ENCODE measurements at places on chromosomes 11 and 22.

GRCh38 chr11:27209562-27210005 lies 153.4 kb downstream of the CCDC34 start:
- peak; percentile 76 for DNase-seq

DNA sequence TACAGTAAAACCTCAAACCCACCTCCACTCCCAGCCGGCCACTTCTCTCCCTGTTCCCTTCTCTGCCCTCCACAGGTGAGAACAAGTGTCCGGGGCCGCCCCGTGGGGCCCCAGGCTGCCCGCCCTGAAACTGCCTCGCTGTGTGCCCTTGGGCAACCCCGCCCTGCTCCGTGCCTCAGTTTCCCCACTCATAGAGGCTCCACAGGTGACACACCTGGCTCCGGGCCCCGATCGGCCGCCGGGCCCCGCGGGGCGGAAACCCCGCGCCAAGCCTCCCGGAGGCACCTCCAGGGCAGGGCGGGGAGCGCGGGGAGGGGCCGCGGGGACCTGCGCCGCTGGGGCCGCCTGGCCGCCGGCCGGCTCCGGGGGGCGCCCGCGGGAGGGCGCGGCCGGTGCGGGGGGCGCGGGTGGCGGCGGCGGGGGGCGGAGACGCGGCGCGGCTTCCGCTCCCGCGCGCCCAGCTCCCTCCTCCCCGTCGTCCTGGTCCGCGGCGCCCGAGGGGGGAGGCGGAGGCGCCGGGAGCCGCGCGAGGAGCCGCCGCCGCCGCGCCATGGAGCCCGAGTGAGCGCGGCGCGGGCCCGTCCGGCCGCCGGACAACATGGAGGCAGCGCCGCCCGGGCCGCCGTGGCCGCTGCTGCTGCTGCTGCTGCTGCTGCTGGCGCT lies at the start of gene LRP5:
LRP5 (plus strand) TSS at position 475 of the 663 bp plus-strand sequence; CDS start at position 599, 124 bp downstream.
- no peak for DNase-seq

- DNase-seq: no peak
Observed at GRCh38 chr22:29719899-29720645, at the start of gene CABP7. Gene CABP7, plus strand, starts transcription at chr22:29720003. Its CDS starts 422 bp downstream, at chr22:29720425.

DNA sequence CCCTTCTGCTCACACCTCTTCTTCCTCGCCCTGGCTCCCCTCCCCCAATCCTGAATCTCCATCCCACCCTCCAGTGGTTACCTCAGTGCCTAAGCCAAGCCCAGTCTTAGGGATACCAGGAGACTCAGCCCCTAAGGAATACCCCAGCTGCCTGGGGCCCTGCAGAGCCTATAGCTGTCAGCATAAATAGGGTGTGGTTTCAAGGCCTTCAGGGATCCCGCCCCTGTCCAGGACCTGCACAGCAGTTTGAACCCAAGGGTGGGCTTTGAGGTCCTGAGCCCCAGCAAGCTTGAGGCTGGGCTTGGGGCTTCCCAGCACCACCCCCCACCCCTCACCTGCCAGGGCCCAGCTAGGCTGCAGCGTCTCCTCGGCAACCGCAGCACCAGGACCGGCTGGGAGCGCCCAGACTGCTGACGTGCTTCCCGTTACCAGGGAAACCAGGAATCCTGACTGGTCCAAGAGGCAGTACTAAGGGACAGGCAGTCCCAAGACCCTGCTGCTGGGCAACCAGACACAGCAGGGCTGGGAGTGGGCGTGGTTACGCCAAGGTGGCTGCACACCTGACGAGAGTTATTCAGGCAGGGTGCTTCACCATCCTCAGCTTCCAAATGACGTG lies 13.7 kb downstream of the APBB1 start:
- no peak for DNase-seq

- DNase-seq: no peak
Observed at GRCh38 chr11:119091966-119092879, 7.5 kb downstream of the HMBS start.

- no peak for DNase-seq
Observed at GRCh38 chr11:76277298-76278175, 71.2 kb upstream of the WNT11 start.

- DNase-seq: no peak
Observed at GRCh38 chr22:46353483-46354105, 18.1 kb downstream of the TRMU start.

GRCh38 chr11:65121865-65122696 lies at the start of the genes FAU and MRPL49:
Gene FAU, minus strand, starts transcription at chr11:65122134. Its CDS starts 321 bp downstream, at chr11:65121813.
Gene MRPL49, plus strand, starts transcription at chr11:65122321. Its CDS starts 26 bp downstream, at chr11:65122347.
- peak; percentile 97 for DNase-seq

DNA sequence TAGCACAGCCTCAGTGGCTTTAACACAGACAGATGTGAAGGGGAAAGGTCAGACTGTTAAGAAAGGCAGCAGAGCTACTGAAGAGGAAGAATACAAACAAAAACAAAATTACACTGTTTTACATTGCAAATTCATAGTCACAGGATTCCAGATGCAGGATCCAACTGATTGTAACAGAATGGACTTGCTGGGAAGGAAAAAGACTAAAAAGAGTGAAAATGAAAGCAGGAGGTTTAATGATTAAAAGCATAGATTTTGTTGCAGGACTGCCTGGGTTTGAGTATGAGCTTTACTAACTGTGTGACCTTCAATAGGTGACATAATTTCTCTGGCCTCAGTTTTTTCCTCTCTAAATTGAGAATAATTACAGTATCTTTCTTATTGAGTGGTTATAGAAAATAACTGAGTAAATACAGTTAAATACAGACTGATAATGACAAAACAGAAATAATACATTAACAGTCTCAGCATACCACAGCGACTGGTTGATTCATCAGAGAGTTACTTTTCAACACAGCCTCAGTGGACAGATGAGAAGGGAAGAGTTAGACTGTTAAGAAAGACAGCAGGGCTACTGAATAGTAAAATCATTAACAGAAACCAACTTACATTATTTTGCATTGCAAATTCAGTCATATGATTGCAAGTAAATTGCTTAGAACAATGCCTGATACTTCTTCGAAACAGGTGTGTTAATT lies 704.2 kb upstream of the TENM4 start:
- DNase-seq: no peak

DNA sequence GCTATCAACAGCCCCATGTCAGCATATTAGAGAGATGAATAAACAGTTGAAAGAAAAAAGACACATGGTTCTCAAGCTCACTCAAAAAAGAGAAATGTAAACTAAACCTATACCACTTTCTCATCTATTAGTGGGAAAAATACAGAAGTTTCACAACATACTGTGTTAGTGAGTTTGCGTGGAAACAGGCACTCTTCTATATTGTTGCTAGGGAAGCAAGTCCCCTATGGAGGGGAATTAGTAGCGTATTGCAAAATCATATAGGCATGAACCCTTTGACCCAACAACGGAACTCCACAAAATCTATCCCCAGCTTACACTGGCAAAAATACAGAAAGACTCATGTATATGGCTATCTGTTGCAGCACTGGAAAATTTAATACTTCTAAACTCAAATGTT lies 14.2 kb upstream of the RFPL2 start:
- DNase-seq: no peak

GRCh38 chr11:117936973-117937372 lies 7.8 kb upstream of the TMPRSS13 start:
- no peak for DNase-seq

GRCh38 chr22:40199852-40200251 lies 22.1 kb downstream of the TNRC6B start:
- no peak for DNase-seq

- DNase-seq: no peak
Observed at GRCh38 chr11:1675536-1676228, 21.3 kb upstream of the KRTAP5-6 start.

DNA sequence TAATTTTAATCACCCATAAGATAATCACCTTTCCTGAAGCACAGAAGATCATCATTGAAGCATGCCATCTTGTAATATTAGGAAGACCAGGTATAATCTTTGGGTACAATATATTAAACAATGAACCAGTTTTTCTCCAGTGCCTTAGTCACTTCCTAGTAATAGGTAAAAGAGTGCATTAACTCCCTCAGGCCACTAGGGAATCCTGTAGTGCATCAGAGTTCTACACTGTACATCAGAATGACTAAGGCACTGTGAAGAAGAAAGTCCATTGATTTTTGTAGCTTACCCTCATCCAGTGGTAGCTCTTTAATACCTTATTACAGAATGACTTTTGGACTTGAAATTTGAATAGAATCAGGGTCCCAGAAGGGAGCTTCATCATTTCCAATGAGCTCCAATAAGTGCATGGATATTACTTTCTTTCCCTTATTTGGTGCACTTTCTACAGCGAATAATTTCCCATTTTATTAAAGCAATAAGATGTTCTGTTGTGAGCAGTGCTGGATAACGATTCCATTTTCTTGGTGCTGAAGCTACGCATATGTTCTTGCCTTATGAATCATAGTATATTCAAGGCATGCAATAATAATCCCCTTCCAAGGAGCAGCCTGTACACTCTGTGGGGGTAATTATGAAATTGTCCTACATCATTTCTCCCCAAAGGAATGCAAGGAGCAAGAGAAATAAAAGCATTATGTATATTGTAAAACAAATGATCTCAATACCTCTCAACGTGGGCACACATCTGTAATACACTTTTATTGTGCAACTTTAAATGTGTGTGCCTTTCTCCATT lies 4.7 kb downstream of the C11orf87 start:
- no peak for DNase-seq

- DNase-seq: no peak
Observed at GRCh38 chr11:72218251-72218745, 1.7 kb downstream of the FOLR2 start.

DNA sequence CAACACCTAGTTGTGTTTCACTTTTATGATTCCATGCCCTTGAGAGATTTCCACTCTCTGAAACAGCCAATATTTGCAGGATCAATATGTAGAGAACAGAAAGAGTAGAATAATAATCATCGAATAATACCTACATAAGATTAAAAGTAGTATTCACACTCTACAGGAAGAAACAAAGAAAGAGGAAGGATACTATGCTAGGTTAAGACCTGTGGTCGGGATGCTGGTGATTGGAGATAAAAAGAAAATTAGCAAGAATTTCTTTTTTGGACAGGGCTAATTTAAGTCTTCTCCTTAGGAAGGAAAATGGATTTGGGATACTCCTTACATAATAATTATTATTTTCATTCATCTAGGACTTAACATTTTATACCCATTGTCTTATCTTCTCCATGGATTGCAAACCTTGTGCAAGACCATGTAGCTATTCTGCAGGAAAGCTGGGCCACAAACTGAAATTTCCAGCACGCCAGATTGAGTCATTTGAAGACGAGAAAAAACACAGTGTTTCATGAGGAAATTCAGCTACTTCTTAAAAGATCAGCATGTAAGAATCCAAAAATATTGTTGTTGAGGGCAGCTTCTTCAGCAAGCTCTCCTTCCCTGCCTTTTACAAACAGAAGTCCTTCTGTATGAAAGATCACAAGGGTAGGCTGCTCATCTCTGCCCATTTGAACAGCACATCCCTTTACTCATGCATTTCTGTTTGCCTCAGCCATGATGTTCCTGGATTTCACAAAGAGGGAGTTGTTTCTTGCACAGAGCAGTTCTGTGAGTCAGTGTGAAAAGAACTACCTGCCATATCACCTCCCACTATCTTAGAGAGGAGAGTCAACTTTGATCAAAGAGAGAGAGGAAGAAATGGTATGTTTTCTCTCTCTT lies 90.7 kb downstream of the FAM76B start:
- DNase-seq: no peak

GRCh38 chr11:4441515-4441914 lies 7.6 kb upstream of the OR52K2 start:
- no peak for DNase-seq

DNA sequence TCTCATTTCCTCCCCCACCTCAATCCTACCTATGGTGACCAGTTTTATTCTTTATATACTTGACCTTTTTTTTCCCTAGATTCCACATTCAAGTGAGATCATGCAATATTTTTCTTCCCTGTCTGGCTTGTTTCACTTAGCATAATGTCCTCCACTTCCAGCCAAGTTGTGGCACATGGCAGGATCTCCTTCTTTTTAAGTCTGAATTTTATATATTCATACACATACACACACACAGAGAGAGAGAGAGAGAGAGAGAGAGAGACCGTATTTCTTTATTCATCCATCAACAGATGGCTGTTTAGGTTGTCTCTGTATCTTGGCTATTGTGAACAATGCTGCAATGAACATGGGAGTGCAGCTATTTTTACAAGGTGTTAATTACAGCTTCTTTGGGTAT lies 1.4 kb downstream of the POU2AF2 start:
- DNase-seq: no peak

DNA sequence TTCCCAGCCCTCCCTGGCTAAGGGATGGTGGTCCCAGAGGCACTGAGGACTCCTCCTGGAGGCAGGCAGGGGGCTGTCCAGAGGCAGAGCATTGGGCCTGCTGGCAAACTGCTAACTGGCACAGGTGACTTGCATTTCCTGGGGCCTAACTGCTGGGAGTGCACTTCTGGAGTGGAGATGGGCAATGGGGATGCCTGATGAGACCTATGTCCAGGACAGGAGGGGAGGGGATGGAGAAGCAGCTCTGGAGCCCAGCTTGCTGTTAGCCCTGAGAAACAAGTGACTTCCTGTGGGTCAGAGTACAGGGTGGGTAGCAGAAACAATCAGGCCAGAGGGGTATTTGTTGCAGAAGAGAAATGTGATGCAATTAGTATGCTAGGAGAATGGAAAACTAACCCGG lies 253.2 kb downstream of the ST3GAL4 start:
- no peak for DNase-seq

- DNase-seq: no peak
Observed at GRCh38 chr11:110147962-110148709, 54.9 kb downstream of the ZC3H12C start.

GRCh38 chr11:84290647-84291046 lies 1004.5 kb upstream of the CCDC90B start:
- no peak for DNase-seq

DNA sequence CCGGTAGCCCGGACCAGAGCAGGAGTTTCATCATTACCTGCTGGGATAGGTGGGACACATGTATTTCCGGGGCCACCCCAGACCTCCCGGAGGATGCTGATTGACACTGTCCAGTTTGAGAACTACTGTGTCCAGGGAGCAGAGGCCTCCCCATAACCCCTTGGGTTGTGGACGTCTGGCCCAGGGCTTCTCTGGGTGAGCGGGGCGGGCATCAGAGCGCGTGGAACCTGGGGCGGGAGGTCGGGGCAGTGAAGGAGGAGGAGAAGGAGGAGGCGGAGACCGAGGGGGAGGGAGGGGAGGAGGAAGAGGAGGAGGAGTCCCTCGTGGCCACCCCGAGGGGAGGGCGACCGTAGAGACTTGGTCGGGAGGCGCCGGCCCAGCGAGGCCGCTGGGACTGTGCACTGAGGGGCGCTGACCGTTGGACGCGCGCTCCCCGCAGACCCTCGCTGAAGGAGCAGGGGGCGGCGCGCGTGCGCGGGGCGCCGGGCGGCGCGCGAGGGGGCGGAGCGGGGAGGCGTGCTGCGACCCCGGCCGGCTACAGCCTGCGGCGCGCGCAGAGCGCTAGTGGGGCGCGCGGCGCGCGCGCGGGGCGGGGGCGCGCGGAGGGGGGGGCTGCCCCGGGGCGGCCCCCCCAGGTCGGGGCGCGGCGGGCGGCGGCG lies at the start of gene GRK3:
GRK3 (plus strand) TSS at position 356 of the 659 bp plus-strand sequence. CDS start 366 bp downstream, outside the sequence.
- peak; percentile 75 for DNase-seq

- DNase-seq: no peak
Observed at GRCh38 chr11:45659818-45660160, 5.6 kb downstream of the CHST1 start.

DNA sequence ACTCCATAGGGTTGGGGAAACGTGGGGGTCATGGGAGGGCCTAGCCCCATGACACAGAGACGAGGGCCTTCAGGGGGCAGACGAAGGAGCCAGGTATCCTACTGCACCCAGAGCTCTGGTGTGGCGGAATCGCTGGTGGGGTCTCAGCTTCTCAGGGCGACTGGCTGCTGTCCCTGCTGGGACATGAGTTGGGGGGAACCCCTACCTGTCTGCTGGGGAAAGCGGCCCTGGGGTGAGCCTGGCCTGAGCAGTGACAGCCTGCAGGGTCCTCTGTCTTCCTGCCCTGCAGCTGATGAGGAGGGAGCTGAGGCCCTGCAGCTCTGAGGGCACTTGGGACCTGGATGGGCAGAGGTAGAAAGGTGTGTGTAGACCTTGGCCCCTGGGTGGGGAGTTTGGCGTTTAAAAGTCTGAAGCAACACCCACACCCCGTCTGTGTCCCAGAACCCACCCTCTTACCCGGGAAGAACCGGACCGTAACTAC lies 33.6 kb upstream of the GRAMD4 start:
- DNase-seq: no peak
